ENCODE measurements at places on chromosomes 4 and X.

DNA sequence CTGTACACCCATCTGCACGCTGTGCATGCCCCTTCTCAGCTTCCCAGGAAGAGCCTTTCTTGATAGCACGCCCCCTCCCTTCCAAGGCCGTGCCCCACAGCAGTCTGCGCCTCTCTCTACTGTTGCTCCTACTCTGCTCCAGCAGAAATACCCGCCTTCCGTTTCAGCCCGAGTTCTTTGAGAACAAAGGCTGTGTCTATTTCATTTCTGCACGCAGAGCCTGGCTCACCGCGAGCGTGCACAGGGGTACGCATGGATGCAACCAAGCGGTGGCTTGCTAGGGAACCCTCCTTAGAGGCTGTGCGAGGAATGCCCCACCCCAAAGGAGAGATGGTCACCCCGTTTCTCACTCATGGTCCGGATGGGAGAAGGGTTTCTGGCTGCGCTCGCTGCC, 485 bp downstream of the AADAT start:
- no peak for DNase-seq

DNA sequence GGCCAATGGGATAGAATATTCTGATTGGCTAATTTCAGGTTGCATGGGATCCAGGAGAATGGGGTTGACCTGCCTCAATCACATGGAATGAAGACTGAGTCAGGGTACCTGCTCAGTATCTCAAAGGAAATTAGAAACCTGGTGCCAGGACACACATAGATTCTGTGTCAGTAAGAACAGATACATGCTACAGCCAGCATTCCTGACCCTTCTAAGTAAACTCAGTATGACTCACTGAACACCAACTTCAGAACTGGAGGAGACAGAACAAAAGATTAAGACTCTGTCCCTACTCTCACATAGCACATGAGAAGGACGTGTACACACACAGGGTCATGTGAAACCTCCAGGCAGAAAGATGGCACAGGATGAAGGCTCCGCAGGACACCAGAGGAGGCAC, 54.5 kb downstream of the FAM184B start:
- DNase-seq = no peak

- no peak for DNase-seq
These were observed 188.4 kb upstream of the VEGFC start for GRCh38 chr4:176981074-176981473.

- no peak for DNase-seq
These were observed 105.9 kb upstream of the SCOC start for GRCh38 chr4:140267576-140267975.

GRCh38 chr4:633406-633805, 8.0 kb downstream of the PDE6B start:
- DNase-seq = no peak

GRCh38 chr4:47553329-47554125, 68.5 kb downstream of the ATP10D start:
- no peak for DNase-seq

GRCh38 chrX:19849464-19850080, 37.8 kb downstream of the SH3KBP1 start:
- DNase-seq = no peak

DNA sequence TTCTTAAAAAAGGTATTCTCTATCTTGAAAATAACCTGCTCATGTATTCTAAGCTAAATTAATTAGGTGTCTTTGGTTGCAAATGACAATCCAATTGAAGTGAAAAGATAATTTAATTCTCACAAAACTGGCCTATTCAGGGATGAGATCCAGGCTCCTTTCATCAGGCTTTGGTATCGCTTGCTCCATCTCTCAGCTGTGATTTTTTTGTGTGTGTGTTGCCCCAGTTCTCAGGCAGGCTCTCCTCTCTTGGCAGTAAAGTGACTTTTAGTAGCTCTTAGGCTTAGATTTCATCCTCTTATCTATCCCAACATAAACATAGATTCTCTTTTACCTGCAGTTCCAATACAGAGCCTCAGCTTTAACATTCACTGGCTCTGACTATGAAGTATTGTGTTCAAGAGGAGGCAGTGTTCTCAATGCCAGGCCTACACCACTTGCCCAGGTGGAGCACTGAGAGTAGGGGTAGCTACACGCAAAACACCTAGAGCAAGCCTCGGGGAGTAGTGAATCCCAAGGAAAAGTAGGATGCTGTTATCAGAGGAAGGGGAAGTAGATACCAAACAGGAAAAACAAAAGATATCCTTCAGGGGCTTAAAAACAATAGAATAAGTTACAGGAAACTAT, 392.4 kb upstream of the ATOH1 start:
- no peak for DNase-seq
